ENCODE measurements at places on chromosomes 7 and 10.

- DNase-seq: no peak
Observed at GRCh38 chr7:138431517-138431916, 28.5 kb upstream of the TRIM24 start.

DNA sequence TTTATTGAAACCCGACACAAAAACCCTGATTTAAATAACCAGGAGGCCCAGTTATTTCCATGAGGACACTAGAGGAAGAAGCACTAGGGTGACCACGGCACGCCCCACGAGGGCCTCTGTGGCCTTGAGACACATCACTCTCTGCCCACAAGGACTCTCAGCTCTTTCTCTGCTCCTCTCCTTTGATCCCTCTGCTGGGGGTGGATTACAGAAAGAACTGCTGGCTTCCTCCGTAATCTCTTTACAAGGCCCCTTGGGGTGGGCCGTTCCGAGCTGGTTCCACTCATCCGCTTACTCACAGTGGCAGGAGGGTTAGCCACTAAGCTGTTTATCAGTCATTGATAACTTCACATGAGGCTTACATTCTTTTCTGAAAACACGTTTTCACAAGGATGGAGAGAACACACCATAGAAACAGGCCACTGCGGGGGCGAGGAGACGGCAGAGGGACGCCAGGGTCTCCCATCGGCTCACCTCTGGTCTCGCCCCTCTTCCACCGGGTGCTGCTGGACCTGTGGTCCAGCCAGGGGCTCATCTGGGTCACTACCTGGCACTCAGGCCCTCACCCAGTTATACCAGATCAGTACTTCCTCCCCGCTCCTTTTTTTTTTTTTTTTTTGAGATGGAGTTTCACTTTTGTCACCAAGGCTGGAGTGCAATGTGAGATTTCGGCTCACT is 17.6 kb upstream of the PFKFB3 start:
- no peak for DNase-seq

DNA sequence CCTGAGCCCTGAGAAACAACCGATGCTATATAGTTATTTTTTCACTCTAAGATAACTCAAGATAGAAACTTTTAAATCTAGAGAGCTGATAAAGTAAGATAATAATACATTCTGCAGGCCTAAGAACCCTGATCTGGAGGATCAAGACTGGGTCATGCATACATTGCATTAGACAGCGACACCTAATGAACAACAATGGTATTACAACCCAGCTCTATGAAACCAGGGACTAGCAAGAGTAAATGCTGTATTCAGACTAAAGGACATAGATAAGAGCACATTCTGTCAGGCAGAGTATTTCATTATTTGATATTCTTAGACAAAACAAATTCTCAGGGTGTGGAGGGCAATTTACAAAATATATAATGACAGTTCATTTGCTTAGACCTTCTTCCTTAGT is 148.6 kb downstream of the GRK5 start:
- no peak for DNase-seq

DNA sequence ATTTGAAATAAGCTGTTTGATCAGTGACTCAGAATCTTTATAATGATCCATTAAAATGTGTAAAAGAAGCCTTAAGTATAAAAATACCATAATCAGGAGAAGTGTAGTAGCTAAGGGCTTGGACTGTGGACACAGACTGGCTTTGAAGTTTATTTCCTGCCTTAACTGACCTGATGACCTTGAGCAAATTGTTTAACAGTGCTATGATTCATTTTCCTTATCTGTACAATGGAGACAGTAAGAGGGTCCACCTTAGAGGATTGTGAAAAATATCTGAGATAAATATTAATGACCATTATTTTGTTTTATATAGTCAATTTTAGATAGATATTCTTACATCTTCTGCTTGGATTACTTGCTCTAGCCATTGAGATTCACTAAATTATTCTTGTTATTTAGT is 13.3 kb upstream of the RPA3 start:
- DNase-seq: no peak

DNA sequence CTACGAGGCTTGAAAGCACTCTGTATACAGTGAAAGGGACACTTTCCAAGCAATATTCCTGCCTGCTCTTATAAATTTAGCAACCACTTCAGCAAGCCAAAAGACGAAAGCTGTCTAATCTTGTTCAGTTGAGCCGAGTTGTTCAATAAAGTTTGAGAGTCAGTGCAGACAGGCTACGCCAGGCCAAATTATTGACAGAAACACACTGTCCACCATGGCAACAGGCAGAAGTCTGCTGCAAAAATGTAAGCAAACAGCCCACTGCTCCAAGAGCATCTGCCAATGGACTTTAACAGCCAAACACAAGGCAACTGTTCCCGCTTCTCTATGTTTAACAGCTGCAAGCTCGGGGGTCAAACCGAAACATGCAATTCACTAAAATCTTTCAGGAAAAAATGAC is 85.7 kb downstream of the GLI3 start:
- no peak for DNase-seq

GRCh38 chr10:21919906-21920305 is 83.6 kb downstream of the DNAJC1 start:
- no peak for DNase-seq

DNA sequence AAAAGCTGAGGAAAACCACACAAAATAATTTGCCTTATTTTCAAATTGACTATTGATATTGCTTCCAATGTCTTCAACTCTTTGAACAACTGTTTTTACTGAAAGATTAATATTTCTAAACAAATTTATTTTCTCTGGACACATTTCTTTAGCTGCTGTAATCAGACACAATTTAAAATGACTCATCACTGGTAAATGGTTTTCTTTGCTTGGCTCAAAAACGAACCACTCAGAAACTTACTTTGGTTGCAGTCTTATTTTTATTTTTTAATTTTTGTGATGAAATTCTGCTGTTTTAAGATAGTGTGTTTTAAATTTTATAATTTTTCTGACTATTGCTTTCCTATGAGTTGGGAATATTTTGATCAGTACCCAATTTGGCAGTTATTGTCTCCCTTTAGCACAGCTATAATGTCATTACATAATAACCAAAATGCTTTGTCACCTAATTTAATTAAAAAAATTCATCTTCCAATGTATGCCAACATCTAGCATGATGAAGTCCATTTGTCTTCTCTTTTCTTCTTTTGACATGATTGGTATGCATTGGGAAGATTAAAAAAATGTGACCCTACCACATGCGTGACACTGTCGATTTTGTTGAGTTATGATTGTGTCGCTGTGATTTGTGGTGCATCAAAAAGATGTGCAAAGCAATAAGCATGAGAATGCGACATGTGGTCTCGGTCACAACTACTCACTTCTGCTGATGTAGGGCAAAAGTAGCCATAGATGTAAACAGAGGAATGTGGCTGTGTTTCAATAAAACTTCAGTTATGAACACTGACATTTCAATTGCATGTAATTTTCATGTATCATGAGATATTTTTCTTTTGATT is 222.3 kb downstream of the SUGCT start:
- DNase-seq: no peak

GRCh38 chr10:55024713-55025112 is 223.7 kb upstream of the PCDH15 start:
- peak; percentile 4 for DNase-seq

- peak; percentile 71 for DNase-seq
Observed at GRCh38 chr7:142438235-142438922, 180.5 kb upstream of the PRSS58 start.

DNA sequence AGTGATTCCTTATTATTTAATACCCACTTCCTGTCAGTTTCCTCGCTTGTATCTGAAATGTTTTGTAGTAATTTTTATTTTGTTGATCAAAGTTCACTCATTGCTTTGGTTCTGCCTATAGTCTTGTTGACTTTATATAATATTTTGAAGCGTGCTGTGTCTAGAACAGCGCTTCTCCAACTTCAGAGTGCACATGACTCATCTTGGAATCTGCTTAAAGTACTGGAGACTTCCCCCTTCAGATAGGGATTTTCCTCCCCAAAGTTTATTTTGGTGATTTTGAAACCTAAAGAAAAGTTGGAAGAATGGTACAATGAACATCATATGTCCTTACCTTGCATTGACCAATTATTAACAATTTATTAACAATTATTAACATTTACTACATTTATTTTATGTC is 5.8 kb downstream of the COMTD1 start:
- DNase-seq: no peak

DNA sequence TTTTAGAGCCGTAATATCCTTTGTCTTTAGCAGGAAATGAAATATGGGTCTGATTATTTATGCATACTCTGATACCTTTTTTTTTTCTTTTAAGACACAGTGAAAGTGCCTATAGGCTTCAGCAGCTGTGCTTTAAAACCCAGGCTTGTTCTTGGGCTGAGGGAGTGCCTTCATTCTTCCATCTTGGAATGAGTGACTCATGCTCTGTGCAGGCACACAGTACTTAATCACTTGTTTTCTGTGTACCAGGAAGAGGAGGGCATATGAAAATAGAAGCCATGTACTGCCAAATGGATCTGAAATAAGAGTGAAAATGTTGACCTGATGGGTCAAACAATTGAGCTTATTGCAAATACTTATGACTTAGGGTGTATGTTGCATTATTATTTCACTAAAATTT is 12.0 kb downstream of the INPP5F start:
- DNase-seq: no peak

- no peak for DNase-seq
Observed at GRCh38 chr10:72086466-72087391, 1.6 kb downstream of the SPOCK2 start.

GRCh38 chr7:5183155-5183554 is 6.9 kb upstream of the WIPI2 start:
- DNase-seq: no peak

DNA sequence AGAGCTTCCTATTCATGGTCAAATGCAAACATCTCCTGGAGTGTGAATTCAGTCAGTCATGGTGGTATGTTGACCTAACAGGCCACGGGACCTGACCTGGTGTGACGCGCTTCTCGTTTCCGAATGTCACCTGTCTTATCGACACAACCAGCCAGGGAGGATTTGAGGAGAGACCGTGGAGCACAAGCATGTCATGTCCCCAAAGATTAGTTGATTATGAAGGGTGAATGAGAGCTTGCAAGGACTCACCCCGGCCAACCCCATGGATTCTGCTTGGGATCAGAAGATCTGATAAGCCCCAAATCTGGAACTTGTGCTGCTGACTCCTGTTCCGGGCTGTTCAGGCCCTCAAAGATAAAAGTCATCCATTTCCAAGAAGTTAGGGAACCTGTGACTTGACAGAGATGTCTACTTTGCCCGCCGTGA is 10.5 kb downstream of the ADRA2A start:
- no peak for DNase-seq

DNA sequence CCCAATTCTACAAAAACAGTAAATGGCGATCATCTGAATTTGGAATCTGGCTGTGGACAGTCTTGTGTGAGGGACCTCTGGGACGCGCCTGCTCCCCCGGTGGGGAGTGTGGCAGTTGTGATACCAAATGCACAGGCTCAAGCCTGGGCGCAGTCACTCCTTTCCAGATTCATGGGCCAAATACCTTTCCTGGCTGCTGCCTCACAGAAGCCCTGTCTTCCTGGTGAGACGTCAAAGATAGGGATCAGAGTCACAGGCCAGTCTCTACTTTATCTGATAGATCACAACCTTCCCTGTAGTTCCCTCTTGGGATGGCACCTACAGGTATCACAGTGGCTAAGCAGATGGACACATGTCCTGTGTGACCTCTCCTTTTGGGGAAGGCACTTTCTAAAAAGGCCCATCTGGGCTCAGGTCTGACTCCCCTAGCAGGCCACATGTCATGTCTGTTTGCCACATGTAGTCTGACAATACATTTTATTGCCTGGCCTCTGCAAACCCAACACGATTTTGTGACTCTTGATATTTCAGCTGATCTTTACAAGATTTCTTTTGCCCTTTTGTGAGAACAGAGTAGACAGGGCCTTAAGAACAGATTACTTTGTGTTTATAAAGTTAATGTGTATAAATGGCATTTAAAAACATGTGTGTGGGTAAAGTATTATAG is 150.1 kb downstream of the SNX10 start:
- no peak for DNase-seq

DNA sequence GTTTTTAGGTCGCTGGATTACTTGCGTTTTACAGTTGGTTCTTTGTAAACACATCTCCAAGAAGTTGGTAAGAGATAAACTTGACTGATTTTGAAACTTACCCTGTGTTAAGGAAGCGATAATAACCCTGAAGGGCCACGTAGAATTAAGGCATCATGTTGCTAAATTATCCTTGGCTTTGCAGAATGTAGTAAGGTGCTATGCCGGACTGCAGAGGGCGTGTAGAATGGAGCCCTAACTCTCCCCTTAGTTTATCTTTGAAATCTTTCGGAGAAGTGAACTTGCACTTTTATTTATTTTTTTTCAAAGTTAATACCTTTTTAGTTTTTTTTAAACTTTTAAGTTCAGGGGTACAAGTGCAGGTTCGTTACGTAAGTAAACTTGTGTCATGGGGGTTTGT is 208.8 kb upstream of the DKK1 start:
- DNase-seq: no peak

GRCh38 chr7:45573661-45574415 is at the start of gene ADCY1:
ADCY1 (plus strand) TSS chr7:45574368; CDS start chr7:45574544, 176 bp downstream.
- DNase-seq: no peak

DNA sequence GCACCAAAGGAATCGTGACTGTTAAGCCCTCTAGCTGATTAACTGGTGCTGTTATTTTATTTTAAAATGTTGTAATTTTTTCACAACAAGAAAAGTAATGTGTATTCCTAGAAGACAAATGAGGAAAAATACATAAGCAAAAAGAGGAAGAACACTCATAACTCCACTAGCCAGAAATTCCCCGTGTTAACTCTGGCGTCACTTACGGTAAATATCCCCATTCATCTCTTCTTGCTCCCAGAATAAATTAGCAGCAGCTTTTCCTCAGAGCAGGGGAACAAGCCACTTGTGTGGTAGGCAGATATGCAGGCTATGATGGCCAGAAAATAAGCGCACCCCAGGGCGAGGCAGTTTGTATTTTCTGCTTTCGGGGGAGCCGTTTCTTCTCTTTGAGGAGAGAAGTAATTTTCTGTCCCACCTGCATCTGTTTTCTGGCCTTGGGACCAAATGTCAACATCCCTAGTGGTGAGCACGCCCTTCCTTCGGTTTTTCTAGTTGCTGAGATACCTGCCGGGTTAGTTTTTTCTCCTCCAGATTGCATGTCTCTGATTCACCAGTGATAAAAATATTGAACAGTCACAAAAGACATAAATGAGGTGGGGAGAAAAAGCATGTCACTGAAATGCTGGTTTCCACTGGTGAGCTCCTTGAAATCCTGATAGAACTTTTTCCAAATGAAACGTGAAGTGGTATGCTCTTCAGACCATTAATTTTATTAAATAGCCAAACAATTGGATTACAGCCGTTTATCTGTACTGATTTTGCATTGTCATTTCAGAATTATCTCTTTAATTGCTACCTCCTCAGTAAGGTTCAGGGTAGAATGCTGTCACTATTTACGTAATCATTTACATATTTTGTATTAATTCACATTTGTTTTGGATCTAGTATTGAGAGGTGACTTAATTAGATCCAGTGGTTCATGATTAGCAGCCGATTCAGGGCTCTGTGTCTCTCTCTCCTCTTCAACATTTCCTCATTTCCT is 268.1 kb downstream of the CAMK1D start:
- no peak for DNase-seq

- DNase-seq: no peak
Observed at GRCh38 chr10:121914661-121915060, 13.2 kb downstream of the ATE1 start.

GRCh38 chr7:66539902-66540375 is 88.7 kb upstream of the KCTD7 start:
- no peak for DNase-seq

Data from GDM1 (cell line).